Activated naive CD4-positive, alpha-beta T cell (primary cell): ENCODE measurements at places on chromosomes 2 and 18.

GRCh38 chr18:63848159-63848558 is 39.3 kb upstream of the SERPINB2 start:
- DNase-seq: no peak

GRCh38 chr2:196592911-196593881 is 46.3 kb upstream of the CCDC150 start:
- no peak for DNase-seq

DNA sequence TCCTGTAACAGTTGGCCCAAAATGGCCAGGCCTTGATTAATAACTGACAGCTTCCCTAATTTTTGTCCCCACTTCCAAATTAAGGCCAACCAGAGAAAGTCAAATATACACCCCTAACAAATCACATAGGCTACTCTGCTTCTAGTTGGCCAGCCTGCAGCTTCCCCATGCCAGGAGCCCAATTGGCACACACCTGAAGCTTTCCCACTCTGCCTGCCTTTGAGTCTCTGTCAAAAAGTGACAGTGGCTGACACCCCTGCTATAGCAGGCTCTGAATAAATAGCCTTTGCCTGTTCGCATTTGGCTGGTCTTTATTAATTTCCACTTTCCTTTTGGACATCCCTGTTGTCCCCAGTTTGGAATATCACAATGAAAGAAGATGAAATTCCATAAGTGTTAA is 256.6 kb upstream of the NCKAP5 start:
- no peak for DNase-seq

GRCh38 chr2:239724194-239724849 is 300.8 kb downstream of the NDUFA10 start:
- no peak for DNase-seq

- DNase-seq: no peak
Measured at GRCh38 chr18:44062345-44062744, 618.3 kb upstream of the SETBP1 start.

- DNase-seq: no peak
Measured at GRCh38 chr2:52611759-52612158, 1155.8 kb upstream of the CHAC2 start.

DNA sequence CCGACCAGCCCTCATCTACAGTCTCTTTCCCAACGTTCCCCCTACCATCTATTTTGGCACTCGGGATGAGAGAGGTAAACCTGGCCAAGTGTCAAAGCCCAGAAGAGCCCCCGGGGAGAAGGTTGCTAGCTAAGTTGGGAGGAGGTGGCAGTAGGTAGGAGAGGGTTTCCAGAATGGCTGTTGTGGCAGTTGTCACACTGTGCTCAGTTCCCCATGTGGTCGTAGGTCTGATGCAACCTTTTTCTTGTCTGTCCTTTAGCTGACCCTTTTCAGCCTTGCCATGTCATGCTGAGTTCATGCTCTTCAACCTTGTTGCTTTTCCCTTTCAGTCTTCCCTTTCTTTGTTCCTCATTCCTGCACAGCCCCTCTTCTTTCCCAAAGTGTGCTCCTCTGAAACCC is 34.5 kb downstream of the TTLL4 start:
- DNase-seq: no peak

- no peak for DNase-seq
Measured at GRCh38 chr18:48833701-48834412, 116.9 kb downstream of the SMAD7 start.

DNA sequence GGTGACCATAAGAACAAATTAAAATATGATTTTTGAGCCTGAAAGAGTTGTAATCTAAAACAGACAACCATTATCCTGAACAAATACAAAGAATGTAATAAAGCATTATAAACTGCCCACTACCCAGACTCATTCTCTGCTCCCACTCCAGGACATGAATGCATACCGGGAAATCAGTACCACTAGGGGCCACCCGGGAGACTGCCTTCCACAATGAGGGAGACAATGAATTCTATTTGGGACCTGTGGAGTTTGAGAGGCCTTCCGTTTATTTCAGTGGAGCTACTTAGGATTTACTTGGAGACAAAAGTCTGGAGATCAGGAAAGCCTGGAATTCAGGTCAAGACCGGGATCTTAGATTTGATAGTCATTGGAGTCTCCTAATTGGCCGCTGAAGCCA is 50.0 kb downstream of the NAB1 start:
- no peak for DNase-seq

DNA sequence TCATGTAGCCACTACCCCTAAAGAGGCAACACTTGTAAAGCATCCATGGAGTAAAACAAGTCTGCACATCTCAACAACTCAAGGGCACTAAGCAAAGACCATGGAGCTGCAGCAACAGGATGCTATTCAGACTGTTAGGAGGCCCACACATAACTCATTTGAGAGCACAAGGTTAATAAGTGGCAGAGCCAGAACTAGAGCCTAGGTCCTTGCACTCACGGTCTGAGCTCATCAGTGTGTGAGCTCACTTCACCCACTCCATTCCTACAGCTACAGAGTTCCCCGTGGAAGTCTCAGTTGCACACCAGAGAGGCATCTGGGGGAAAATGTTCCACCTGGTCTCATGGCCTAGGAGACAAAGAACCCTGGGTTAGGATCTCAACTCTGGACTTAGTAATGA is 35.0 kb downstream of the TTC32 start:
- no peak for DNase-seq

DNA sequence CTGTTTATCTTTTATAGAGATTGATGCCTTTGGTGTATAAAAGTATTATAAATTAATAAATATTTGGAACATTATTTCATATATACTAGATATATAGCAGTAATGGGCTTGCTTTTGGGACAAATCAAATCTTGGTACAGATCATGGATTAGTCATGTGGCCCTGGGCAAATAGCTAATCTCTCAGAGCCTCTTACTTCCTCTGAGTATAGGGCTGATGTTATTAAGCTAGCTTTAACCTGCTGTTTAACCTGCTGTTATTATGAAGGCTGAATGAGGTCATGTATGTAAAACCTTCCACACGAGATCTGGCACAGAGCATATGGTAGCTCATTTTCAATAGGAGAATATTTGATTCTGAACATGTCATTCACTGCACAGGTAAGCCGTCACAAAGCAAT is 5.7 kb downstream of the ITGB6 start:
- DNase-seq: no peak

DNA sequence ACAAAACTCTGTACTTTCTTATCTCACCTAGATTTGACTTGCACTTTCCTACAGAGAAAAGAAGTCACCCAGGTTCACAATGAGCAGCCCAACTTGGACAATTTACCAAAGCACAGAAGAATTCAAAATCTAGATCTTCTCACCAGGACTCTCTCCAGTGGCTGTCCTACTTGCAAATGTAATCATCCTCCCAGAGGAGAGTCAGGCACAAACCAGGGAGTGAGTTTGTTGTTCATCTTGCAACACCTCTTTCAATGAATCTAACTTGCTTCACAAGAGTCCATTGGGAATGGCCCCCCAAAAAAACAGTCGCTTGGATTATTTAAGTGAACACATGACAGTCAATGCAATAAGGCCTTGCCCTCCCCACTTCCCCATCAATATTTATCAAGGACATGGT is 144.6 kb downstream of the ATL2 start:
- no peak for DNase-seq

DNA sequence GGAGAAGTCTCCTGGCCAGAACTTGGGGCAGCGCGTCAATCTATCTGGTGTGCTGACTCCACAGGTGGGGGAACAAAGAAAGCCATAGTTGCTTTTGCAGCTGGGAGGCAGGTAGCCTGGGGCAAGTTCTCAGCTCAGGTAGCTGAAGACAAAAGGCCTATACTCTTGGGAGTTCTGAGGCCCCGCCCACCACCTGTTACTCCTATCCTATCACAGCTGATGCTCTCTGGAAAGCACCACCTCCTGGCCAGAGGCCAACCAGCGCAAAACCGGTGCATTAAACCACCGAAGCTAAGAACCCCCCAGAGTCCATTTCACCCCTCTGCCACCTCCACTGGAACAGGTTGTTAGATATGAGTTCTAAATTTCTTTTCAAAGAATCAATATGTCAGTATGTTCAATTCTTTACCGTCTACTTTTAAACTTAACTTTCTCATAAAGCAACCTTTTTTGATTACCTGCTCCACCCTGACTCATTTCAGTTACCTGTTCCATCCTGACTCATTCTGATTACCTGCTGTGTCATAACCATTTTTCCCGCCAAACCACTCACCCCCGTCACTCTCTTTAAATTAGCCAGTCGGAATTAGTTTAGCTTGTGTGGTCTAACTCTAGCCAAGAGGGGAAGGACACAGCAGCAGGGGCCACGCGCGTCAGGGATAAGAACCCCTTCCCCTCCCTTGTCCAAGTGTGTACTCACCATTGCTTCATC is 43.4 kb downstream of the UPP2 start:
- no peak for DNase-seq
